SW 1271 (cell line): ENCODE measurements at places on chromosomes 6 and 20.

- DNase-seq = no peak
Measured at GRCh38 chr20:48492015-48492714, 335.6 kb downstream of the PREX1 start.

DNA sequence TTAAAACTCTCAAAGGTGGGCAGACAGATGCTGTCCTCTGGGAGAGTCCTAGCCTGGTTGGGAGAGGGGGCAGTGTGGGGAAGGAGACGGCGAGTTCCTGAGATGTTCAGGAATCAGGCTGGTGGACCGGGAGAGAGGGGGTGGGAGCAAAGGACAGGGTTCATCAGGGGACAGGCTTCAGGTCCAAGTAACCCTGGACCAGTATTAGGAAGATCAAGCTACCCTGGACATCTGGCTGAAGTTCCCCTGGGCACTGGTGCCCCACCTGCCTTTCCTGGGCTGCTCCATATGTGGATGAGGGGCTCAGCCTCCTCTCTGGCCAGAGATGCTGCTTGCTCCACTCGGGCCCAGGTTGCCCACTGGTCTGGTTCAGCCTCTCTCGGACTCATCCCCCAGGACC lies 1.1 kb upstream of the IP6K3 start:
- no peak for DNase-seq

DNA sequence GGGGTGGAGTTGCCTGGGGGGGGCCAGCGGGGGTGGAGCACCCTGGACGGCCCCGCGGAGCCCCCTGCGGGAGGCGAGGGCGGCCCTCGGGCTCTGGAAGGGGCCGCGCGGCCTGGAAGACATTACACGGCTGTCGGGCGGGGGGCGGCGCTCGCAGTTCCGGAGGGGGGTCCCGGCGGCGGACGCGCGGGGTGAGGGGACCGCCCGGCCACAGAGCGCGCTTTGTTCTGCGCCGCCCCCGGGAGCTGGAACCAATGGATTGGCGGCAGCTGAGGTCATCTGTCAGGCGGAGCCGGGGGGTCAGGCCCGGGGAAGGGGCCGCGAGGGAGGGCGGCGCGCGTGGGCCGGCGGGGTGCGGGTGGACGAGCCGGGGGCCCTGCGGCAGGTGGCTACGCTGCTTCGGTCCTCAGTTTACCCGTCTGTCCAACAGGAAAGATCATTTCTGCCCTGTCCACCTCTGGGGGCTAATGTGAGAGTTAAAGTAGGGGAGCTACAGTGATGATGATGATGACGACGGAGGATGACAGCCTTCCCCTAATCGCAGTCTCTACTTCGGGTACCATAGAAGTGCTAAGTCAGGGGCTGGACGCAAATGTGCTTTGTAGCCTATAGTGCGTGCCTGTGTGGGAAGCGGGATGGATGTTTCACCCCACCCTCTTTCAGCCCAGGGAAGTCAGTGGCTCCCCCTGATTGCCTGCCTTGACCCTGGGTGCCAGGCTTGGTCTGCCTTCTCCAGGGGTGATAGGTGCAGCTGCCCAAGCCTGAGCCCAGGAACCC lies 10.4 kb downstream of the SRXN1 start:
- no peak for DNase-seq

- no peak for DNase-seq
Measured at GRCh38 chr6:68724060-68724459, 89.0 kb downstream of the ADGRB3 start.

- no peak for DNase-seq
Measured at GRCh38 chr6:14596410-14596809, 478.8 kb downstream of the CD83 start.

- DNase-seq = no peak
Measured at GRCh38 chr6:146224449-146224848, 195.6 kb downstream of the GRM1 start.

GRCh38 chr6:42505385-42505718 lies 53.6 kb upstream of the TRERF1 start:
- no peak for DNase-seq

DNA sequence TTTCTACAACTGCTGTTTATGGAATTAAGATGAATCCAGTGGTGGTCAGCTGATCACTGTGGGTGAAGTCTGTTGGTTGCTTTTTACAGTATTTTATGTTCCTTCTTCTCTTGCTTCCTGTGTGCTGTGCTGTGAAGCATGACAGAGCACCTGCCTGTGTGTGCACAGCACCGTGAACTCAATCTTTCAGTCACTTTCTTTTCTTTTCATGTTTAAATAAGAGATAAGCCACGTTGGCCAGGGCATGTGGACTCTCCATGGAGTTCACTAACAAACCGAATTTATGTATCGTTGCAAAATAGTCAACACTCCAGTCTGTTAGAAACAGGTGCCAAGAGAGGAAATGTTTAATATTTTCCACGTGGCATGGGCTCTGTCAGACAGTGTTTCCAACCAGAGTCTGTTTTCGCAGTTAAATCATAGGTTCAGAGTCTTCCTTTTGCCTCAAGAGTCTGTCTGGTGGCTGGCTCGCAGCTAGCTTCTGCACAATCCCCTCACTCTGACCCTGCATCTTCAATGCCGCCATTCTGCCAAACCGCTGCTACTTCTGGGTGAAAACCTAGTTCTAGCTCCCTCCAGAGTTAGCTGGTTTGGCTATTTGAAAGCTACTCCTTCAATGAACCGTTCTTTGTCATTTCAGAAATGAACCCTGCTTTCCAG lies 73.2 kb downstream of the QRSL1 start:
- DNase-seq = no peak

- no peak for DNase-seq
Measured at GRCh38 chr6:46736906-46737305, 1.7 kb upstream of the PLA2G7 start.

- no peak for DNase-seq
Measured at GRCh38 chr6:157312757-157313156, 10.6 kb downstream of the TMEM242 start.

GRCh38 chr20:10761232-10761631 lies 87.4 kb upstream of the JAG1 start:
- DNase-seq = no peak

DNA sequence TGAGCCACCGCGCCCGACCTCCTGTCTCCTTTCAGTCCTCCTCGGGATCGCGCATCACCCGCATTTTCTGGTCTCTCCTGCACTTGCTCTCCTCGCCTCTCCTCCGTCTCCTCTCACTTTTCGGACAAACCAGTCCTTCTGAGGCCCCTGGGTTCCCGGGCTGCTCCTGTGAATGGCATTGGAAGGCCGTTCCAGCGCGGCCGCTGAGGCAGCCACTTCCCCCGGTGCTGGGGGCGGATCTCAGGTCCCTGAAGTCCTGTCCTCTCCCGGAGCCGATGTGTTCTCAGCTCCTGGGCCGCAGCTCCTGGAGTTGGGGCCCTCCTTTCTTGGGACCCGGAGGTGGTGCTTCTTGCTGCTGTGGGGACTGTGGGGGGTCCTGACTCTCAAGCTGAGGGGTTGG lies 803 bp downstream of the MICB start:
- DNase-seq = no peak

- no peak for DNase-seq
Measured at GRCh38 chr6:163490826-163491577, 76.5 kb downstream of the QKI start.

GRCh38 chr6:96276305-96276704 lies 245.3 kb upstream of the UFL1 start:
- no peak for DNase-seq

DNA sequence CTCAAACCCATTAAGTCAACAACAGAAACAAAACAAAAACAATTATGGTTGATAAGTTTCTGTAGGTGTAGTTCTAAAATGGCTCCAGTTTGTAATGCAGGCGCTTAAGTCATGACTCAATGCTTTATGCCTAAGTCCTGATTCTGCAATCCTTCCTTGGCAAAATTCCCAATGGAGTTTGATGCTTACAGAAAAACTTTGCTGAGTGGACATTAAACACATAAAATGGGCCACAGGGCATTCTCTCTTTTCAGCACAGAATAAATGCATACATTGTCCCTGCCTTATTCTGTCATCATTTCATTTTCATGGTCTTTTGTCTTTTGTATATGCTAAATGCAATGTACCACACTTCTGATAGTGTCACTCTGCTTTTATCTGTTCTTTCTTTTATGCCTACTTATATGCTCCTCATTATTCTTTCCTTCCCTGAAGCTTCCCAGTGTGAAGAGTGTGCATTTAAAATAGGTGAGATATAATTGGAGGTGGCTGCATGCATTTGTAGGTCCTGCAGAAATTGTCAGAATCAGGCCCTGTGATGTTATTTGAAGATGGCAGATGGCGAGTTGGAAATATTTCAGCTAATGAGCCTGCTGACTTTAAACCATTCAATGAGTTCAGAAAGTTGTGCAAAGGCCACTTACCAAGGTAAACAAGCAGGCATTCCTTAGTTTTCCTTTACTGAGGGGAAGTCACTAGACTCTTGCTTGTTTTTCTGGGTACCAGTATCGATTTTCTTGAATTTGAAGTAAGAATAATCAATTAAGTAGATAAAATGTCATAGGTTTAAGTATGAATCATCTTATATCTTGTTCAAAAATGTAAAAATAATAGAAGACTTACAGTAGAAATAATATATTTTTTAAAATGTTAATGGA lies 313.1 kb downstream of the TRDN start:
- no peak for DNase-seq

DNA sequence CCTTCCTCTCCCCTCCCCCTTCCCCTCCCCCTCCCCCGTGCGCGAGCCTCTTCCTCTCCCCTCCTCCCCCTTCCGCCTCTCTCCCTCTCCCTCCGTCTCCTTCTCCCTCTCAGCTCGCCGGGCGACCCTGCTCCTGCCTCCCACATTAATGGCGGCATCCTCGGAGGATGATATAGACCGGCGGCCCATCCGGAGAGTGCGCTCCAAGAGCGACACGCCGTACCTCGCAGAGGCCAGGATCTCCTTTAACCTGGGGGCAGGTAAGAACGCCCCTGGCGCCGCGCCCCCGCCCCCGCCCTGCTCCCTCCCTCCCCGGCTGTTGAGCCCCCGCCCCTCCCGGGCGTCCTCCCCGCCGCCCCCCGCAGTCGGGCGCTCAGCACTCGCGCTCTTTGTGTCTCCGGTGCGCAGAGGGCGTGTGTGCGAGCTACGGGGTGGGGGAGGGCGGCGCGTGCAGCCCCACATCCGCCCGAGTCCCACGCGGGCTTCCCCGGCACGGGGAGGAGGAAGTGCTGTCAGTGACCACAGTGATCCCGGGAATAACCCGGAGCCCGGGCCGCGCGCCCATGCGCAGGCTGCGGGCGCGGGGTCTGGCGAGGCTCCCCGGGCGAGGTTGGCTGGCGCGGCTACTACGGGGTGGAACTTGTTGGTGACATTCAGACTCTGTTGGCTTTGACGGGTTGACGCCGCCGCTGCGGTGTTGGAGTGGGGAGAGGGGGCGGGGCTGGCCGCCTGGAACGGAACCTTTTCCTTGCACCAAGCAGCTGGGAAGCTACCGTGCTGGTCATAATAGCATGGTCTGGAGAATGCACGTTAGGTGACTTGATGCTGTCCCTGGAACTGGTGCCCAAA lies 33.2 kb downstream of the PHACTR1 start:
- no peak for DNase-seq

- no peak for DNase-seq
Measured at GRCh38 chr20:45456632-45457031, 12.9 kb upstream of the WFDC2 start.

DNA sequence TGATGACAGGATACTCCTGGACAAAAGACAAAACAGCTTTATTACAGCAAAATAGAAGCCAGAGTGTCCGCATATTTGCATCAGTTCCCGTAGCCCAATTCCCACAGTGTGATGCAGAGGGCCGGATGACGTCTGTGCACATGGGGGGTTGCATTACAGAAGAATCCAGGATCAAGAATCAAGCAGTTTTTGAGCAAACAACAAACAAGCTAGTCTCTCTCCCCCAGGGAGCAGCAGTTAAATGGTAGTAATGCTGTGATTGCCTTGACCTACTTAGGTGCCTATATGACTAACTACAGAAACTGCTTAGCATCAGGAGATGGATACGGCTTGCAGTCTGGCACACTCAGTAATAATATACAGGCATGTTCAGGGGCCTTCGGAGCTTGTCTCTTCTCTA lies 3.2 kb upstream of the SDHAF4 start:
- no peak for DNase-seq

DNA sequence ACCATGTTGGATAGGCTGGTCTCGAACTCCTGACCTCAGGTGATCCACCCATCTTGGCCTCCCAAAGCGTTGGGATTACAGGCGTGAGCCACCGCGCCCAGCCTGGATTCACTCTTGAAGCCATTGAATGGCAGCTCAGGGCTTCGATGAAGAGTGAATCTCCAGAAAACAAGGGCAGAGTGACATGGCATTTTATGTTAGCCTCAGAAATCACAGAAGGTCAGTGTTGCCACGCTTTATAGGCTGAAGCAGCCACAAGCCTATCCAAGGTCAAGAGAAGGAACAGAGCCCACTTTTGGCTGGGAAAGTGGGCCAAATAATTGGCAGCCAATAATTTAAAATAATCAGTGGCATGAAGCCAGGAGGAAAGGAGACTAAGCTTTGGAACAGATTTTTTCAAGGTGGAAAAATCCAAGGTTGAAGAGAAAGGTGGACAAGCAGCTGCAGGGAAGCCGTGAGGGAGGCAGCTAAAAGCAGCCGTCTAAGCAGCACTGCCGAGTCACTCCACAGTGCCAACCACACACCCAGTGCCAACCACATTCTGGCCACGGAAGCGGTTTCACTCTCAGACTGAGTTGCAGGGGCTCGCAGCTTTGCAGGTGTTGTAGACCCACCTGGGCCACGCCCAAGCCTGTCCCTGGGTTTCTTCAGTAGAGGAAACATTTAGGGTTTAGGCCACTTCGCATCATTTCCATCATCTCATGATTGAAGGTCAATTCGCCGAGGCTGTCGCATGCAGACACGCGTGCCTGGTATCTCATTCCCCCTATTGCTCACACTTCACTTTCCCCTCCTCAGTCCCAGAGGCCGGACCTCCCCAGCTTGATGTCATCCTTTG lies 17.4 kb upstream of the AVP start:
- DNase-seq = no peak
